Activated CD4-positive, alpha-beta T cell treated with anti-CD3 and anti-CD28 coated beads for 48 hours (primary cell): ENCODE measurements at places on chromosomes 2 and 18.

DNA sequence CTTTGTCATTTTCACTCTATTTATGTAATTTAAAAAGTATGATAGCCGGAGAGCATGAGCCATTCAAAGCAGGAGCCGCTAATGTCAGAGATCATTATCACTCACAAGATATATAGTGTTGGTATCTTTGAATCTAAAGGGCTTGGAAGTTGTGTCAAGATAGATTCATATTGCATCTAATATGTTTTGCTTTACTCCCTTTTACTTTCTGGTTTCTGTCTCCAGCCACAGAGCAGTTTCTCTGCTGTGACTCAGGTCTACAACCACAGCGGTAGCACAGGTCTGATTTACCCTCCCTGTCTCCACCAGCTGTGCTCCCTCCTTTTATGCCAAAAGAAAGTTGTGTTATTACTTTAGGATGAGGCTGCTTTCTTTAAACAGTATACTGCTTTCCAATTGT lies 424.0 kb downstream of the ARHGAP15 start:
- peak; percentile 47 for DNase-seq

GRCh38 chr2:126356631-126357030 lies 299.3 kb upstream of the GYPC start:
- DNase-seq, result no peak

GRCh38 chr2:47002031-47002430 lies 86.4 kb upstream of the MCFD2 start:
- DNase-seq, result no peak

DNA sequence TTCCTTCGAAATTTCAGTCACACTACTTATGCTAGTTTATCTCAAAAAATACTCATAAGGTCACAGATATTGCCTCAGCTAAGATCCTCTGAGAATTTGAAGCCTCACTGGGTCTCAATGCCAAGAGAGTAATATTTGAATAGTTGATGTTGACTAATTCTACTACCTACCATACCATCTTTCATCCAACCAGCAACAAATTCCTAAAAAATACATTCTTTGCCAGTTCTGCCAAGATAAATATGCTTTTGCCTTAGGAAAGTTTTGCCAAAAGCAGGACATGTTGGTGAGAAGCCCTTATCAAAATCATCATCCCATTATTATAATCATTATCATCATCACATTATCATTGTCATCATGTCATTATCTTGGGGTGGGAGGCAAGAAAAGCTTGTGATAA lies 544.6 kb upstream of the ZEB2 start:
- no peak for DNase-seq

GRCh38 chr2:60075048-60075447 lies 478.4 kb downstream of the BCL11A start:
- no peak for DNase-seq

DNA sequence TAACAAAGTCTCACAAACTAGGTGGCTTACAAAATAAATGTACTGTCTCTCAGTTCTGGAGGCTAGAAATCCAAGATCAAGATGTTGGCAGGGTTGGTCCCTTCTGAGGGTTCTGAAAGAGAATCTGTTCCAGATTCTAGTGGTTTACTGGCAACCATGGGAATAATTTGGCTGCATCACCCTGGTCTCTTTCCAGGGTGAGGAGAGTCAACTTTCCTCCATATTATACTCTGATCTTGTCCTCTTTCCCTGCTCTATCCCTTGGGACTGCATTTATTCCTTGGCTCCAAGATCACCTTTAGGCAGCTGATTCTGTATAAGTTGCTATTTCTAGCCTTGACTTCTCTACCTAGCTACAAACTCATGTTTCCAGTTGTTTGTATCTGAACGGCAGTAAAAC lies 35.2 kb downstream of the SLC40A1 start:
- no peak for DNase-seq

DNA sequence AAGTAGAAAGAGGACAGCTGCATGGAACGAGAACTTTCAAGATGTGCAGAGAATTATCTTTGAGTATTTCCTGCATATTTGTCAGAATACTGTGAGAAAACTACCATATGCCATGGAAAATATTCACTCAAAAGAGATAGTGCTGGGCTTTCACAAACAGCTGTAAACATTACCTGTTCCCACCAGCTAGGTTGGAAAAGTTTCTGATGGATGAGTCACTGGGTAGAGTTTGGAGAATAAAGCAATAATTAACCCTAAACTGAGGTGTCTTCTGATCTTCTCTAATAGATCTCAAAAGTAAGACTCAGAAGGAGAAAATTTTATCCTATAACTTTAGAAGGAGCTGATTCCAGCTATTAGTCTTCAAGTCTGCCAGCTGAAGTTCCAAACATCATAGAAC lies 3.9 kb upstream of the FSIP2 start:
- no peak for DNase-seq

DNA sequence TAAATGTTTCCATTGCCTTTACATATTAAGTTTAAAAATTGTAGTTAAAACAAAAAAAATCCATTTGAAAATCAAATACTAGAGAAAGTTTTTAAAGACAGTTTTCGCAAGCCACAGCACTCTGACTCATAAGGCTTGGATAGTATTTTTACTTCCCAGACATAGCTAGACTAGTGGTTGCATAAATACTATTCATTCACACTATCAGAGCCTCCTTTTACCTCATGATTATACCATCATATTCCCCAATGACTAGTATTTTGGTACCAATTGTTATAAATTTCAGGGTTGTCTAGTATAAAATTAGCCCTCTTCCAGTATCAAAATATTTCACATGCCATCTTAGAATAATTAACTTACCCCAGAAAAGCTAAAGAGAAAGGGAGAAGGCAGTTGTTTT lies 393.5 kb downstream of the ERBB4 start:
- DNase-seq, result no peak

DNA sequence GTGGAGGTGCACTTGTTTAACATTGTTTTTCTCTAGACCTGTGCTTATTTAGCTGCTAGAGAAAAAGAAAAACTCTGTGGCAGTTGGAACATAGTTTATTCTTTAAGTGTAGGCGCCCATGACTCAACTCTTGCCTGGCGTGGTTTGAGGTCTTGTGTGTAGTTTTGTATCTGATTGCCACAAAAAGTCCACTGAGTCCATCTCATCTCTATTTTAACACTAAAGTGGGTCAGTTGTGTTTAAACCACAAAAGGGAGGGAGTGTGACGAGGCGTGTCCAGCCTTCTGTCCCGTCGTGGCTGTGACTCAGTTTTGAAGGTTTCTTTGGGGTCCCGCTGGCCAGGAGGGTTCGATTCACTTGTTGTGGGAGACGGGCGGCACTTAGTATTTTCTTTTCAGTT lies 15.3 kb upstream of the UGT1A9 start:
- DNase-seq, result no peak

DNA sequence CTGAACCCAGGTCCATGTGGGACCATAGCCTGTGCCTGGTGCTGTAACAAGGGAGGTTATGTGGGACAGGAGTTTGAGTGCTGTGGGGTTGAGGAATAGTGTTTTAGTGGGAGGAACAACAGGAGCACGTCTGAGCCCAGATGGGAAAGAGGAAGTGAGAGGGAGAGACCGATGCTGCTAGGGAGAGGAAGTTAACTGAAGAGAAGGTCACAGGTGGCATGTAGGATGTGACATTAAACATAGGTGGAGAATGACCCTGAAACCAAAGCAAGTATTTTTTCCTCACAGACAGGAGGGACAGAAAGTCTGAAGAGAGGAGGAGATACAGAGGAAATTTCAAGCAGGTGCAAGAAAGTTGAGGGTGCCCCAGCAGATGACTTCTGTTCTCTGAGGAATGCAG lies 87.8 kb downstream of the ACOXL start:
- DNase-seq, result no peak

DNA sequence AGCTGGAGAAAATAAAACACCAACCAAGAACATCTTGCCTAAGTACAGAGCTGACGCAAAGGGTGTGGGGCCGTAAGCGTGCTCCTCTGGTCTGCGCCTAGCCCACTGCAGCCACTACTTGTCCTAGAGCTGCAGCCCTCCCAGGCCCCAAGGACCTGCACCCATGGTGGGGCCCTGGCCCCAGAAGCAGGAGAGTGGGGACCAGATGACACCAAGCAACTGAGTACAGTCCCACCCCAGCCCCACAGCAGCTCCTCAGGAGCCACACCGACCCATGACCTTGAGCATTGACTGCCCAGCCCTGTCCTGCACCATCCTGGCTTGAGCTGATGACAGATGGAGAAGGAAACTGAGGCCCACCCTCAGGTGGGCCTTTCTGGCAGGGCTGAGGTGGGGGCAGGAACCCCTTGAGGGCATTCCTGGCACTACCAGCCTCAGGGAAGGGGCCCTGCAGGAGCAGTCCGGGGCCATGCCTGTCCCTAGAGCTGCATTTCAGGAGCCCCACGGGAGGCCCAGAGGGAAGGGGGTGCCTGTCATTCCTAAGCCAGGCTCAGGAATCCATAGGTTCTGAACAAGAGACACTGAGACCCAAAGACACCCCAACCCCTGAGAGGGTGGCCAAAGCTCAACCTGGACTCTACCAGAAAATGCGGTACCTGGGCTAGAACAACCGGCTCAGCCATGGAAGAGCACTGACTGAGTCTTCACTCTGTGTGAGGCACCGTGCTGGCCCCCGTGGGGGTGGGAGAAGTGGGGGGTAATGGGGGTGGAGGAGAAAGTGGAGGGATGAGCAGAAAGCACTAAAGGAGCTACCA lies 4.9 kb downstream of the KIF1A start:
- DNase-seq, result no peak

DNA sequence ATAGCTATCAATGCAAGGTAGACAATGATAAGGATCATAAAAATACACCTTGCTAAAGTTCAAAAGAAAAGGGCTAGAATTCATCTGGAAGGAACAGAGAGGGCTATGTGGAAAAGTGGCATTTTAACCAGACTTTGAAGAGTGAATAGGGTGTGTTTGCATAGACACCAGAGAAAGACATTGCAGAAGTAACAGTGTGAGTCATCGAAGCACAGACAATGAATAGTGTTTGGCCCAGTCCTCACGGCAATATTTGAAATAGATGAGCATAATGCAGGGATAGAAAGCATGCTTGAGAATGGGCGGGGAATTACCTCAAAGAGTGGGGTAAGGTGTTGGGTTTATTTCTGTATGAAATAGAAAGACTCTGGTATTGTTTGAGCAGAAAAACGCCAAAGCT lies 24.2 kb downstream of the MYT1L start:
- DNase-seq, result no peak

GRCh38 chr18:11831921-11832320 lies 19.3 kb upstream of the CHMP1B start:
- no peak for DNase-seq

GRCh38 chr18:45409971-45410370 lies 205.3 kb upstream of the SLC14A2 start:
- DNase-seq, result no peak

GRCh38 chr18:7568426-7568825 lies 1.3 kb downstream of the PTPRM start:
- DNase-seq, result no peak

DNA sequence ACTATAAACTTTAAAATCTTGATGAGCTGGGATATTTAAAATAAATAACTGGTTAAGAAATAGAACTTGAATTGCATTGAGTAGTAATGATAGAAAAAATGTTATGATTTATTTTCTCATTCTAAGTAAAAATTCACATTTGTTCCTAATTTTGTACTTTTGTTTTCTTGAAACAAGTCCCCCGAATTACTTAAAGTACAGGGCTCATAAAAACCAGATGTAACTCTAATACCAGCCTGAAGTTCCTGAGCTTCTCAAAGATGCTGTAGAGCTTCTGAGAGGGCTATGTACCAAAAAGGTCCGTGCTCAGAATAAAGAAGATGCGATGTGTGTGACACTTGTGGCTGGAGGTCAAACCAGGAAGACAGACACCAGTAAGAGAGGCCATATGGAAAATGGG lies 116.1 kb upstream of the TACR1 start:
- DNase-seq, result no peak
